ENCODE measurements at places on chromosomes 1 and 21.

- no peak for DNase-seq
Observed at GRCh38 chr1:31800674-31800967, 15.2 kb downstream of the SPOCD1 start.

- no peak for DNase-seq
Observed at GRCh38 chr21:35818597-35818996, 241.7 kb downstream of the SETD4 start.

DNA sequence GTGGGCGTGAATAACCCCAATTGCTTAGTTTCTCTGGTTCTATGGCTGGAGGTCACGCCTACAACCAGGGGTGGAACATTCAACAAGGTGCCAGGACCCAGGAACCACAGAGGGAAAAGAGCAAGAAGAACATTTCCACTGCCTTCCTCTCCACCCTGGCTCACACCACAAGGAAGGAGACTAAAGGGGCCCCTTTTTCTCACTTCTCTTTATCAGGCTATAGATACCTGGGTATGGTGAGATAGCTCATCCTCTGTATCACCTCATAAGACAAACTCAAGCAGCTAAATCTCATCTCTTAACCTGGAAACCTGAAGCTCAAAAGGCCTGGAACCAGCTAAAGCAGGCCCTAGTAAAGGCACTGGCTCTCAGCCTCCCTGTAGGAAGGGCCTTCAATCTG is 438.8 kb upstream of the OLFM3 start:
- no peak for DNase-seq

DNA sequence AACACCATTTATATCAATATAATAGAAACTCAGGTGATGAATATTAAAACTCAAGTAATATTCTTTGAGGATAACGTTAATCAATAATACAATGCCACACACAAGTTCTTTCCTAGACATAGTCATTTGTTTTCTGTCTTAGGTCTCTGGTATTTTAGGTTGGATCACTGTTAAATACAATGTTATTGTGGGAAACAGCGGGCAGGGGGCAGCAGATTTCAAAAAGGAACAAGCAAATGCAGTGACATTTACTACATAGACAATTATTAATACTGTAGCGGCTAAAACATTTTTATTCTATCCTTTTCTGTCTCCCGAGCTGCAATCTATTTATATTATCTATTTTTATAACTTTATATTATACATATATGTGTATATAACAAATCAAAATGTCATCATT is 186.4 kb upstream of the ZNHIT6 start:
- peak; percentile 8 for DNase-seq

DNA sequence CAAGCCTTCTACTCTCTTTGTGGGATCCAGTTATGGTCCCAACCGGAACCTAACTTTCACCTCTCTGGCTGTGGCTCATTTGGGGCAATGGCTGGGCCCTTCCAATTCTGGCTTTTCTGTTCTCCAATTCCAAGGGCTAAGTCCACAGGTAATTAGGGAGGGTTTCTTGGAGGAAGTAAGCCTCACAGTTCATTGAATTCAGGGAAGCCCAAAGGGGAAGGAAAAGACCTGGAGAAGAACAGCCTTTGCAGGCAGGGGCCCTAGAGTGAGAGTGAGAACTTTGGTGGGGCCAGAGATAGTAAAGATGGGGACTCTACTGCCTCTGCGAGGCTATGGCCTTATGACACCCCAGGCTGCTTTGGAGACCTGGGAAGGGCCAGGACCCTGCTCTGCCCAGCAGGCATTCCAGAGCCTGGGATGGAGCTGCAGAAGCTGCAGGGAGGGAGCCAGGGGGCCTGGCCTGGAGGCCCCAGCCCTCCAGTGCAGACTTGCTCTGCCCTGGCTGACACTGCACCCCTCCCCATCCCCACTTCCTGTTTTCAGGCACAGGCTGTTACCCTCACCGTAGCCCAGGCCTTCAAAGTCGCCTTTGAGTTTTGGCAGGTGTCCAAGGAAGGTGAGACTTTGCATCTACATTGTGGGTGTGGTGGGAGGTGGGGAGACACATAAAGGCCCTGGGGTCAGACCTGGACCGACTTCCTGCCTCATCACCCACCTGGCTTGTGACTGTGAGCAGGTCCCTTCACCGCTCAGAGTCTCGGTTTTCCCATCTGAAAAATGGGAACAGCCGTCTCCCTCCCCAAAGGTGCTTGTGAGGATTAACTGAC is 18.9 kb downstream of the LDLRAP1 start:
- DNase-seq = no peak

GRCh38 chr21:44903689-44904088 is 17.0 kb downstream of the ITGB2 start:
- DNase-seq = no peak

- no peak for DNase-seq
Observed at GRCh38 chr1:153916297-153916696, 6.5 kb downstream of the GATAD2B start.

GRCh38 chr1:25785333-25786067 is 14.5 kb upstream of the SELENON start:
- no peak for DNase-seq

DNA sequence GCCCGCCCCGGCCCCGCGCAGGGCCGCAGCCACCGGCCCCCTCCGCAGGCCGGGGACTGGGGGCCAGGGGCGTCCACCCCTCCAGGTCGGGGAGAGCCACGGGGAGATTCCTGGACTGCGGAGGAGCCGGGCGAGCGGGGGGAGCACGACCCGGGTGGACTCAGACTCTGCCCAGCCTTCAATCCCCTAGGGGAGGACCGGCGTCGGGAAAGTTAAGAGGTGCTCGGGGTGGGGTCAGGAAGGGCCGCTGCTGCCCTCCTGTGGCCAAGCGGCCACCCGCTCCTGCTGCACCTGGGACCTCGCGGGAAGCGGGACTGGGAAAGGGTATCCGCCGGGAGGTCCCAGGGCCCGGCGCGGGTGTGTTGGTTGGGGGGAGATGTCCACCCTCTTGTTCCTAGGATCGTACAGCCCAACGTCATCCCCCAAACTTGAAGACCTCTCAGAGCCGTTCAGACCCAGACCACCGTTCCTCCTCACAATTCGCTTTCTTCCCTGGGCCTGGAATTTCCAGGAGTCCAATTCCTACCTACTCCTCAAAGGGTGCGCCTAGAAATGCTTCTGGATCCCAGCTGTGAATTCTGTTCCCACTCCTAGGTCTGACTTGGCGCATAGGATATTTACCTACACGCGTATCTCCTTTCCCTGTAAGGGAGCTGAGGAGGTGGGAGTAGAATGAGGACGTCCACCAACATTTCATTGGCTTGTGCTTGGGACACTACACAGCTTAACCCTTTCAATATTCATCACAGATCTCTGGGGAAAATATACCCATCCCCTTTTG is 484 bp upstream of the RHOC start:
- DNase-seq = peak; percentile 83

GRCh38 chr21:44724196-44724595 is 12.8 kb upstream of the TSPEAR start:
- DNase-seq = no peak

DNA sequence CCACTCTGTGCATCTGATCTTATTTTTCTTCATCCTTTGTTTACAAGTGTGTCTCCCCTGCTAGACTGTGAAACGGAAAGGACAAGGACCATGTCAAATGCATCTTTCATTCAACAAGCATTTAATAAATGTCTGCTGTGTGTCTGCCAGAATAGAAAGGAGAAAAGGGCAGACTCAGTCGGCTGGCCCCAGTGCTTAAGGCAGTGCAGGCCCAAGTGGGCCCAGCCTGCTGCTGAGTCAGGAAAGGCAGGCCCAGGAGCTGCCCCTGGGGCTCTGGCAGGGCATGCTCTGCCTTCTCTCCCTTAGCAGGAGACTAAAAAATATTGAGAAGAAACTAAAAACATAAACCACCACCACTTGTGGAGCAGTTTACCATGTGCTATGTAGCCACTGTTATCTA is 38.1 kb downstream of the PLEKHA6 start:
- DNase-seq = no peak

- DNase-seq = no peak
Observed at GRCh38 chr1:231919239-231919885, 292.8 kb downstream of the DISC1 start.

GRCh38 chr1:150686275-150686674 is 10.7 kb downstream of the GOLPH3L start:
- DNase-seq = no peak

GRCh38 chr1:92877081-92877711 is 45.4 kb downstream of the RPL5 start:
- no peak for DNase-seq

DNA sequence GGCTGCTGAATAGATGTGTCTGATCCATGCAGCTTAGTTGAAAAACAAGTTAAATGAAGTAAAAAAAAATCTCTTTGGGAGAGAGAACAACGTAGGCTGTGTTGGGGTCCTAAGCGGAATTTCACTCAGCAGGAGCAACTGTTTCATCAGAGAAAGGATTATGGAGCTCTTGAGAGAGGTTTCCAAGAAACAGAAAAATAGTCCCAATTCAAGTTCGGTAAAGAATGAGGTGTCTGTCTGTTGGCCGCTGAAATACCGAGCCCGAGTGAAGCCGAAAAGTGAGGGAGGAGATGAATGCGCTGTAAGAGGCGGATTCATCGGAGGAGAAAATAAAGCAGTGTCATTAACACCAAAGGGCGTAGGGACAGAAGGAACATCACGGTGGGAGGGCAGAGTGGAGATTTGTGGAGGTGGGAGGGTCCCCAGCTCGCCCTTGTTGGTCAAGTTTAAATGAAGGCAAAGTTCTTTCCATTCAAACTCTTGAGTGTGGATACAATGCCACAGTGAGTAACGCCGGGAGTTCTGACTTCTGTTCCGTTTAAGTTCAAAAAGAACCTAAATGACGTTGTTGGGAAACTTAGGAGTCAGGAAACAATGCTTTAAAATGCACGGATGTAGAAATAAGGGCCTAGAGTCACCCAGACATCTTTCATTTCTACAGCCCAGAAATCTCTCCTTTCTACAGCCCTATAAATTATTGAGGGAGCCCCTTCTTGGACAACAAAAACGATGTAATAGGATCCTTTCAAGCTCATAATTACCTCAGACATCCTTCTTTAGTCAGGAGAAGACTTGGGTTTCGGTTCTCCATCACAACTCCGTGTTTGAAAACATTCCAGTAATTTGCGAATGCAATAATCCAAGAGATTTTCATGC is 15.6 kb upstream of the SLC45A1 start:
- DNase-seq = no peak

Data from NCI-H1105 (cell line).